ENCODE measurements at places on chromosomes 13 and 19. TPM values are rescaled to one million over a fixed set of nuclear protein-coding genes. Genes with fewer than 3 reads are reported as not detected.

DNA sequence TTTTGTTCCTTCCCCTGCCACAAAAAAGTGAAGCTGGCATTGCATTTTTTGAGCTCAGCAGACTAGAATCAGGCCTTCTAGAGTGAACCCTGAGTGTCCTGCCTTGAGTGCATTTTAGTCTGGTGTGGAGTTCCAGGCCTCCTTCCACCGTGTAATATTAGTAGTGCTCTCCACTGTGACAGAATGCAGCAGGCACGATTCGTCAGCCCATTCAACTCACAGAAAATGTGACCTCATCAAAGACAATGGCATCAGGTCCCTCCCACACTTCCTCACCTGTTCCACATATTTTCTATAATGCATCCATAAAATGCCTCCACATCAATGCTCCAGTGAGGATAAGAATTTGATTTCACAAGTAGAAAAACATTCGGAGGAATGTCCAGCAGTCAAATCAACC, 227.6 kb downstream of the FGF9 start:
- H3K36me3 ChIP-seq, result no peaks in the 10 kb centered on the region
- no peaks in the 10 kb centered on the region for H3K27me3 ChIP-seq
- no peak overlapping the region for H3K27ac ChIP-seq

- H3K36me3 ChIP-seq, result no peaks in the 10 kb centered on the region
- H3K27ac ChIP-seq, result no peak overlapping the region
- no peak for DNase-seq
- H3K4me1 ChIP-seq, result peaks cover 9% of the 10 kb centered on the region
Measured at GRCh38 chr13:44352671-44353070, 21.0 kb upstream of the SERP2 start.

DNA sequence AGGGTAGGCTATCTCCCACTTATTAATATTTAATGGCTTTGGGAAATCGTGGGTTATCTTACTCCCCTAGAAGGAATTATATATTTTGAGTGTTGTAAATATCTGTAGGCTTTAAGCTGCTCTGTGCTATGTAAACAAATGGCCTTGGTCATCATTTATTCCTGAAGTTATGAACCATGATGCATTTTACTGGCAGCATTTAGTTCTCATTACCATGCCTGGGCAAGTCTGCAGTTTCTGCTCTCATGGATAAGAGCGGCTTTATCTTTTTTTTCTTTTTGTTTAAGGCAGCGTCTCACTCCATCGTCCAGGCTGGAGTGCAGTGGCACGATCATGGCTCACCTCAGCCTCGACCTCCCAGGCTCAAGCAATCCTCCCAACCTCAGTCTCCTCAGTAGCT, 156.1 kb downstream of the IRS2 start:
- DNase-seq, result no peak
- no peaks in the 10 kb centered on the region for H3K36me3 ChIP-seq
- H3K4me3 ChIP-seq, result no peak overlapping the region
- H3K27ac ChIP-seq, result no peak overlapping the region
- no peaks in the 10 kb centered on the region for H3K27me3 ChIP-seq
- H3K4me1 ChIP-seq, result no peaks in the 10 kb centered on the region

DNA sequence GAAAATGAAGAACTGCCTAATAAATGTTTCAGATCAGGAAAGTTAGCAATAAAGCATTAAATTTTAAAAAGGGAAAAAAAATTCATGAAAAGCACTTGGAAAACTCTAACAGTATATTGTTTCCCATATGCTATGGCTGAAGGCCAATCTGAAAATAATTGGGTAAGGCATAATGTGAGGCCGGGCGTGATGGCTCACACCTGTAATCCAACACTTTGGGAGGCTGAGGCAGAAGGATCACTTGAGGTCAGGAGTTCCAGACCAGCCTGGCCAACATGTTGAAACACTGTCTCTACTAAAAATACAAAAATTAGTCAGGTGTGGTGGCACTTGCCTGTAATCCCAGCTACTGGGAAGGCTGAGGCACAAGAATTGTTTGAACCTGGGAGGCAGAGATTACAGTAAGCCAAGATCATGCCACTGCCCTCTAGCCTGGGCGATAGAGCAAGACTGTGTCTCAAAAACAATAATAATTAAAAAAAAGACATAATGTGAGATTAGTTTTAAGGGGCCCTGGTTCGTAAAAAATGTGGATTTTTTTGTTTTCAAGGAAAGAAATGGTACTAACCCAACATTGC, 15.2 kb downstream of the INTS6 start:
- H3K4me3 ChIP-seq, result no peak overlapping the region
- DNase-seq, result no peak
- H3K27ac ChIP-seq, result no peak overlapping the region
- H3K36me3 ChIP-seq, result peaks cover 20% of the 10 kb centered on the region

The SMIM24 gene
- total RNA-seq, result 0.84 TPM

Measured in activated T-helper 2 cell treated with anti-CD3 and anti-CD28 coated beads, Interferon-gamma antibody, Interleukin-2, Interleukin-4, amounts not matched to agents 10 μg/mL and 5 μg/mL and 100 μg/mL, durations not matched to agents 14 hours and 24 hours and 36 hours (primary cell).